Stimulated activated CD8-positive, alpha-beta memory T cell treated with anti-CD3 and anti-CD28 coated beads, Interleukin-15, amount 100 ng/mL, for 4 hours (primary cell): ENCODE measurements at places on chromosomes 7 and 10.

DNA sequence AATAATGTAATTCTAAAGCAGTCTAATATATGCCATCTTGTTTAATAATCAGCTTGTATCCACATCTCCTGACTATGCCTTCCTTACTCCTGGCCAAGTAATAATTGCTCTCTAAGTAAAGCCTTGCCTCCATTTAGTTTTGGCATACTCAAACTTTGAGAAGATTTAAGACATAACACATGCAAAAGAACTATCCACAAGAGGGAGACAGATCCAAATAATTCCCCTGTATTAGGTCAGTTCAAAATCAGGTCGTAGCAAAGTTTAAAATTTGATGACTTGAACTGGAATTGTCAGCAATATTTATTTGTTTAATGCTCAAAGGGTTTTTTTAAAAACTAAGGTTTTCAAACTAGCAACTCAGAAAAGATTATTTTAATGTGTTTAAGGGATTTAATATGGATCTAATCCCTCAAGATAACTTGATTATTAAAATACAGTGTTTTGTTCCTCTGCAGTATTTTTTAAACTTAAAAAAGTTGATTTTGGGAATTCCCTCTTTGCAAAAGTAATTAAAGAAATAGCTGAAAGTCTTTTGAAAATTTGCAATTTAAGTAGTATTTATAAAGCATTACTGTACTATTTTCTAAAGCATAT lies 95.3 kb downstream of the HDAC9 start:
- no peak for DNase-seq

GRCh38 chr10:15393139-15393825 lies 22.2 kb upstream of the FAM171A1 start:
- no peak for DNase-seq

GRCh38 chr7:113456533-113456932 lies 338.2 kb upstream of the SMIM30 start:
- DNase-seq: no peak

DNA sequence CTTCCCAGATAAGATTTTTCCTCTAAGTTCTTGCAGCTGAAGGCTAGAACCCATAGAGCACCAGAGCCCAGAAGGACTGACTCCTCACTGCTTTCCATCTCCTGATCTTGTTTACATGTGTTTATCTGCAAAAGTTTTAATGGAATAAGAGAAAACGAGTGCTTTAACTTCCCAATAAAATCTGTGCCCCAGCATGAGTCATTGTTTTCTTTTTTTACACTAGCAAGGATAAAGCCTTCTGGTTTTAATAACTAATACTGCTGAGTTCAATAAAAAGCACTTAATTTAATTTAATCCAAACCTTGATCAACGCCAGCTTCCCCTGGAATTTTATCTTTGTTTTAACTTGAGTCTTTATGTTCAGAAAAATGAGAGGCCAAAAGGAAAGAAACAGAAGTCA lies 227.6 kb downstream of the HPSE2 start:
- no peak for DNase-seq

DNA sequence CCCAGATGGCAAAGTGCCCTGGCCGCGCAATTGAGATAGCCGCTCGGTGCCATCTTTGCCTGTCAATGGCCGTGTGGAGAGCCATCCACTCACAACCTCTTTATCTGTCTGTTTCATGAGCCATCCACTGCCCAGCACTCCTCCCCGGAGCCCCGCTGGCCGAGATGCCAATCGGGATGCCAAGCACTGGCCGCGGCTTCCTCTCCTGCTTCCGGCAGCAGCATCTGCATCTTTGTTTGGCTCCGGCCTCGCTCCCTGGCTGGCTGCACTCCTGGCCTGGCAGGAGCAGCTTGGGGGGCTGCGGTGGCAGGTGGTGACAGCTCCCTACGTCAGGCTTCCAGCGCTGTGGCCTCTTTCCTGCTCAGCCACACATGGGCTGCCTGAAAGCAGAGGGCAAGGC lies 231.7 kb downstream of the USP6NL start:
- DNase-seq: no peak

DNA sequence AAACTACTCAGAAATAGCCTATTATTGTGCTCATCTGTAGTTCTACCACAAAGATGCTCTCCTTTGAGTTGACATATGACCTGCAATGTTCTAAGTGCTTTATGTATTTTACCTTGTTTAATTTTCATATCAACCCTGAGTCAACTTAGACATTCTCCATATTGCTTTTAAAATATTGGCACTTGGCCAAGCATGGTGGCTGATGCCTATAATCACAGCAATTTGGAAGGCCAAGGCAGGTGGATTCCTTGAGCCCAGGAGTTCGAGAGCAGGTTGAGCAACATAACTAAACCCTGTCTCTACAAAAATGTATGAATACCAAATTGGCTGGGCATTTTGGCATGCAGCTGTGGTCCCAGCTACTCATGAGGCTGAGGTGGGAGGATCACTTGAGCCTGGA lies 50.6 kb downstream of the PRKG1 start:
- no peak for DNase-seq

DNA sequence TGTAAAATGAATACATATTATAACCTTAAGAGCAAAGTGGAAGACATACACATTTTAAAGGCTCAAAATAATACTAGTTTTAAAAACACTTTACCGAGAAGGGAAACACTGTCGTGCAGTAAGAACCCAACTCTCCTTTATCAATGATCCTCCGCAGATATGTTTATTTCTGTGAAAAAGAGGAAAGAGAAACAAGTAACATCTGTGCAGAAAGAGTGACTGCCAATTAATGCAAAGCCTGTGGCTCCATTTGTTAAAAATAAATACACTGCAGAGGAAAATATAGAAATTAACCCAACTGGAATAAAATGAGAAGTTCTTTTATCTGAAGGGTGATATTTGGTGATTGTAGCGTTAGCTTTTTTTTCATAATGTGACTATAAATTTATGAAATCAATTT lies 62.7 kb downstream of the HGF start:
- DNase-seq: no peak

DNA sequence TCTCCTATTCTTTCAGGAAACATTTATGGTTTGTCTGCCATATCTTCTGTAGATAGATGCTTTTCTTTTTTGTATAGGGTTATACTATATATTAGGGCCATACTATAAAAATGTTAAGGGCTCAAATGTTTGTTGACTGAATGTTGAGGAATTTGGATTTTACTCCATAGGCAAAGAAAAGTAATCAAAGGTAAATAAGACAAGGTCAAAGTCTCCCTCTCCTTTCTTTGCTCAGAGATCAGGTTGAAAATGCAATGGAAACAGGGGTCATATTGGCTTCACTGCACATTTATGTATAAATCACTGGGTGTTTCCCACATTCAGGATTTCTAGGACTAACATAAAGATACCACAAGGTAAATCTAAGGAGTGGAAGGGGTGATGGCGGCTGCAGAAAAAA lies 291.4 kb upstream of the FZD8 start:
- no peak for DNase-seq

DNA sequence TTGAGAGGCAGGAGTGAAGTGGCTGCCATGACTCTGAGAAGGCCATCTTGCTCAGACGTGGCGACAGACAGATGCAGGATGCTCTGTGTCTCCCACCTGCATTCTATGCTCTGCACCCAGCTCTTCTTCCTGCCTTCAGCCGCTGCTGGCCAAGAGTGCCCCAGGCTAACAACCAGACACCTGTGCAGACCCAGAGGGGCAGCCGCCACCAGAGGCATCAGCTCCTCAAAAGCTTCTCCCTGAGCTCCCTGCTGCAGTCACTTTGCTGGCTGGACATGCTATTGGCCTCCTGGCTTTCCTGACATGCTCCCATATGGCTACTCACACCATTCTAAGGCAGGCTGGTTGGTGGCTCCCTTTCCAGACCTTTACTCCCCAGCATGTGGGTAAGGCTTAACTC lies 70.6 kb upstream of the GRB10 start:
- no peak for DNase-seq

GRCh38 chr7:95056901-95057300 lies 149.5 kb downstream of the PPP1R9A start:
- no peak for DNase-seq

GRCh38 chr7:2325162-2325561 lies 10.9 kb upstream of the SNX8 start:
- DNase-seq: no peak

DNA sequence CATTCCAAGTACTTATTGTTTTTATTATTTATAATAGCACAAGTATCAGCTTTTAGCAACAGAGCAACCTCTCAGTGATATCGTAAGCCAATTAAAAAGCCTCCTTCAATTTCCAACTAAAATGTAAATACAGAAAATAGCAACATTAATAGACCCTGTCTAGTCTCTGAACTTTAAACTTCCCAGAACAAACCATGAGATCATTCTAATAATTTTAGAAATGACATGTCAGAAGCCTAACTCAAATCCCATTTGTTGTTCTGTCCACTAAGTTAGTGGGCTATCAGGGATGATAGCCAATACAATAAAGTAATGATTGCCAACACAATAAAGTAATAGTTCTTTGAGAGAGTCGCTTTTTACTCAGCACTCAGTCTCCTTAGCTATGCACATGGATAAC lies 22.3 kb upstream of the LRRN3 start:
- no peak for DNase-seq

DNA sequence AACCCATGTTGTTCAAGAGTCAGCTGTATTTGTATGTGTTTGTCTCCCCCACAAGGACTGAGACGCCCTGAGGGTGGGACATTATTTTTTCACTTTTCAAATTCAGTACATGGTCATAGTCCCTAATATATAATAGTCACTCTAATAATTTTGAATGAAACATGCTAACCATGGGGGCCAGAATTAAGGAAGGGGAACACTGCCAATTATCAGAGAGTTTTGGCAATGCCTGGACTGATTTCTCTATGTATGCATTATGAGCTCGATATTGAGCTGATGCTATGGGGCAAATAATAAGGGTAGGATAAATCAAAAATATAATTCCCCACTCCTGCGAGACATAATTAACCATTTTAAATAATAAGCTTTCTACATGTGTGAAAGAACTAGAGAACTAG lies 87.4 kb downstream of the CPED1 start:
- no peak for DNase-seq

- DNase-seq: no peak
Measured at GRCh38 chr7:100475549-100475948, 3.5 kb downstream of the TSC22D4 start.

DNA sequence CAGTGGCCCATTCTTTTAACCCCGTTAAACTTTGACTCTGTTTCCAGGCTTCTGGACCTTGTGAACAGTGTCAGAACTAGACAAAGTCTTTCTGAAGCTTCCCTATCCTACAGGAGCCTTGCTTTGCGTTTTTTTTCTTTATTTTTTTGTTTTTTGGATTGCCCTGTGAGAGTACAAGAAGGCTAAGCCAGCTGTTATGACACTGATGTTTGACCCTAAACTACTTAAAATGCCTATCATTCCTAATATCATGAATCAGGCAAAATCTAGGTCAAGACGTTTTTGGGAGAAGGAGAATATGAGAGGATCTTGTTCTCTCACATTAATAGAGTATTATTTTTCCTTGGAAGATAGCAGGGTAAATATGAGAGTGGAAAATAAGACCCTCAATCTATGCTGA lies 79.8 kb downstream of the EPDR1 start:
- no peak for DNase-seq

DNA sequence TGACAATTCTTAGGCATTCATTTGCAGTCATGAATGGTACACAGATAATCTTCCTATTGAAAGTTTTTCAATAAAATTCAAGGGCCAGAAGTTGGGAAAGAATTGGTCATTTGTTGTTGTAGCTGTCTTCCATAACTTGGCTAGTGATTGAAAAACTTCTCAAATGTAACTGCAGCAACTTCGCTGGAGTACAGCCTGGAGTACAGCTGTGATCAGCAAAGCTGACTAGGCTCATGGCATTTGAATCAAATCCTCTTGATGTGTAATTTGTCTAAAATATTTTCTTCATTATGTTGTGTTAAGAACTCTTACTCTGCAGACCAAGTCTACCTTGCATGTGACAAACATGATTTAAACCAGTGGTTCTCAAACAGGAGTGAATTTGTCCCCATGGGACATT lies 226.5 kb upstream of the STEAP1 start:
- no peak for DNase-seq

GRCh38 chr7:133477791-133478190 lies 224.9 kb downstream of the EXOC4 start:
- DNase-seq: no peak

DNA sequence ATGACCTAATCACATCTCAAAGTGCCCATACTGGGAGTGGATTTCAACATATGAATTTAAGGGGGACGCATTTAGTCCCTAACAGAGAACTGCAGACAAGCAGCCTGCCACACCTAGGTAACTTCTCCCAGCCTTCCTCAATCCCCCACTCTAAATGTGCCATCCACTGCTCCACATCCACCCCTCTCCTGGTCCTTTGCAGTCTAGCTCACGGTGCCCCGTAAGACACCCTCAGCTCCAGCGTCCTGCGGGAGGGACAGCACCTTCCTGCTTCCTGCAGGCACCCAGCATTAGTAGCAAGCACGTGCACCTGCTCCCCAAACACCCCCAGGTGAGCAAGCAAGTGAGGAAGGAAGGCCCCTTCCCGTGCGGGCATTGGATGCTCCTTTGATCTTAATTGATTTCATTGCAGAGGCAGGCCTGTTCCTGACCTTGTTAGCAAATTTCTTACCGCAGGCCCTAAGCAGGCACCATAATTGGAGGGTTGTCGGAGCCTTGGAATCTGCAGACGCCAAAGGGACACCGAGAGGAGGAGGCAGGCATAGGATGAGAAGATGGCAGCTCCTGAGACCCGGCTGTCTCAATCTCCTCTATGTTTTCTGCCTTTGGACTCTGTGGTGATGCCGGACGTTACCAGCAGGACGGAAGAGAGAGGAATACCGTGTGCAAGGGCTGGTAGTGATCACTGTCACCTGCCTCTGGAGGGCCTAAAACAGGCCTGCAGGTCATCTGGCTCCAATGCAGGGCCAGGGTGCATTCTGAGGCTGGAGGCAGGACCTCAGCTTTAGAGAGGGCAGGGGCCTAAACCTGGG lies 75.8 kb upstream of the CHST15 start:
- DNase-seq: no peak

GRCh38 chr7:99975782-99976521 lies at the start of gene AZGP1:
Gene AZGP1, minus strand, starts transcription at chr7:99976031. Its CDS starts 11 bp downstream, at chr7:99976020.
- no peak for DNase-seq

DNA sequence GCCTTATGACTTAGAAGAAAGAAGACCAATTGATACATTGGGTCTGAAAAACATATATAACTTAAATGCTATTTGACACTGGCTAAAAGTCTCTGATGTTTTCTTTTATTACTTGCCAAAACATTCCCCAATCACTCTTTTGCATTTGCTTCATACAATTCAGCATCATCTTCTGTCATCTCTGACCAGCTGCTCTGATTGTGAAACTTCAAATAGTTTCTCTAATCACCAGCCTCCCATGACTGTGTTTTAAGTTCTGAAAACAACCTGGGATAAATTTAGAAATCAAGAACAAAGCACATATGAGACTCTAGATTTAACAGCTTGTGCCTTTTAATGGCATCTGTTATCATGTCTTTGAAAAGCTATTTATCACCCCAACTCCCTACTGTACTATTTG lies 208.4 kb upstream of the KCND2 start:
- no peak for DNase-seq
